ENCODE measurements at places on chromosomes 2 and 18.

DNA sequence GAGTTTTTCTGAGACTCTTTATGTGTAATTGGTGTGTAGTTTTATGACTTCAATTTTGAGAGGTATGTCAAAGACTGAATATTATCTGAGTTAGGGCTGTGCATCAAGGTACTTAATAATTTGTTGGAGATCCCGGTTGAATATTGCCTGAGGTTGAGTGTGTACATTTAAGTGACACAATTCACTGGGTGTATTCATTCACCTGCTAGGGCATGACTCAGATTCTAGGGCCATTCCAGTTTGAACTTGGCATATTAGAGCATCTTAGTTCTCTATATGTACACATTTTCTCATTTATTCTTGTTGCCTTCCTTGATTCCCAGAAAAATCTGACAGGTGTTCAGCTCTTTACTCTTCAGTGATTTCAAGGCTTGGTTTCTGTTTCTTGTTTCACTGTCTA is 12.5 kb downstream of the MAP4K4 start:
- DNase-seq, result no peak

DNA sequence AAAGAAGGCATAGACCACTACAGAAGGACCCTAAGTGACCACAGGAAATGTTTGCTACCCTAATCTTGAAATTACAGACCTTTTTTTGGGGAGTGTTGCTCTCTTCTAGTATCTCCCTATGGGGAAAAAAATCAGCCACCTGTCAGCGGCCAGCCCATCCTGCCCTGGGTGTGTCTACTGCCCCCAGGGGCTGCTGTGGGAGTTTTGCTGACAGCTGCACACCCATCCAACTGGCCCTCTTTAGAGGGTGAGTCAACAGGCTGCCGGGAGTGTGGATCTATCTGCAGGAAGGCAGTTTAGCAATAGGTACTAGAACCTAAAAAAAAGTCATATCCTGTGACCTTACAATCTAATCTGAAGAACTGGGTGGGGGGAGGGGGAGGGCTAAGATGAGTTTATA is 796 bp upstream of the DYSF start:
- no peak for DNase-seq

DNA sequence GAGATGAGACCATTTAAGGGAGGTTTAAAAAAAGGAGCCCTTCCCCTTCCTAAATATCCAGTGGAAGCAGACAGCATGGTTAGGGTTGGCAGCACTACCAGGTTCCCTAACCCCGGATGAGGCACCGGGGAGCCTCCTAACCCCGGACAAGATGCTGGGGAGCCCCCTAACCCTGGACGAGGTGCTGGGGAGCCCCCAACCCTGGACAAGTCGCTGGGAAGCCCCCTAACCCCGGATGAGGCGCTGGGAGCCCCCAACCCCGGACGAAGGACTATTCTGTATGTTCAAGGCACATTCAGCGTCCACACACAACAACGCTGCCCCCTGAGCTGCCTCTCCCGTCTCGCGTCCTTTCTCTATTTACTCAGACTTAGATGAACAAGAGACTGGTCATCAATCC is 51.9 kb downstream of the ANKMY1 start:
- DNase-seq, result no peak

DNA sequence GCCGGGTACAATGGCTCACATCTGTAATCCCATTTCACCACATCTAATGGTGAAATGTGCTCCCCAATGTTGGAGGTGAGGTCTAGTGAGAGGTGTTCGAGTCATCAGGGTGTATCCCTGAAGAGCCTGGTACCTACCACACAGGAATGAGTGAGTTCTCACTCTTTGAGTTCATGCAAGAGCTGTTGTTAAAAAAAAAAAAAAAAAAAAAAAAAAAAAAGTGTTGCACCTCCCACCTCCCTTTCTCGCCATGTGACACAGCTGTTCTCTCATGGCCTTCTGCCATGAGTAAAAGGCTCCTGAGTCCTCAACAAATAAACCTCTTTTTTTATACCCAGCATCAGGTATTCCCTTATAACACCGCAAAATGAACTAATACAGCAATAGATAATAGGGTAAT is 106.3 kb downstream of the C2orf74 start:
- DNase-seq, result no peak

- DNase-seq, result no peak
These were observed 47.9 kb downstream of the FRZB start for GRCh38 chr2:182818501-182818900.

GRCh38 chr2:70516596-70516995 is 37.0 kb downstream of the TGFA start:
- DNase-seq, result no peak

- DNase-seq, result no peak
These were observed 126.5 kb downstream of the INO80D start for GRCh38 chr2:205959521-205959920.

GRCh38 chr2:171317492-171318125 is 116.2 kb downstream of the METTL8 start:
- DNase-seq, result no peak

GRCh38 chr18:13793819-13794218 is 30.1 kb upstream of the MC5R start:
- no peak for DNase-seq
